ENCODE measurements at places on chromosomes 5 and 9. TPM values are rescaled to one million over a fixed set of nuclear protein-coding genes. Genes with fewer than 3 reads are reported as not detected.

RNF183 gene
- not detected for total RNA-seq

LOX gene
- 1.8 TPM for total RNA-seq

TAS2R1 gene
- total RNA-seq, result 0.31 TPM

DNA sequence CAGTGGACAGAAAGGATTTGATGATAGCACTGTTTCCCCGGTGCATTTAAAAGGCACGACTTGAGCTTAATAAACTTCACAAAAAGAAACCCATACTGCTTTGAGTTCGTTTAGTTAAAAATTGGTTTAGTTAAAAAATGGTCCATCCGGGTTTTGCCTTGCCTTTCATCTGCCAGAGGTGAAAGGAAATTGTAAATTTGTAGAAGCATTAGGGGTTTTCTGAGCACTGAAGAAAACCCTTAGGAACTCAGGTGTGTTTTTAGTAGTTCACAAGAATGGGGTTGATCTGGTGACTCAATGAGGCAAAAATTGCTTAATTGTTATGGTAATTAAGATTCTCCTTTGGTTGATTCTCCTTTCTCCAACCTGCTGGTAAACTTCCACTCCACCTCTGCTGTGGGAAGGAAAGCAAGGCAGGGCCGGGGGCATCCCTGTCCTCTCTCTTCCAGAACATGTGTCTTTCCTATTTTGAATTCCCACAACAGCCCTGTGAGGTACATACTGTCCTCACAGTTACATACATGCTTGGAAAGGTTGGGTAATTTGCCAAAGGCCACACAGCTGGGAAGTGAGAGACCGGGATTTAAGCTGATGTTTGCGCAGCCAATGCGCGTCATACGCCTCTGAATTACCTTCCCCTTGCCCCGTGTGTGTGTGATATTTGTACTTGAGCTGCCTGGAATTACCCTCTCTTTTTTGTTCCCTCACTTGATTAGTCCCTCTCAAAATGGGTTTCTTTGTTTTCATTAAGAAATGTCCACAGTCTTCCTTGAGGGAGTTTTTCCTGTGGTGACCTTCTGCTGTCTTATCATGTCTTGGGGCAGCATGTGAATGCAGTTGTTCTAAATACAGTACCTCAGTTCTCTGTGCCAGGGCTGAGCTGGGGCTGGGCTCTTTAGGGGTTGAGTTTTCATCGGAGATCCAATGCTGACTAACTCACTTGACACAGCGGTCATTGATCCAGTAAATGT, 94.4 kb downstream of the ARHGAP26 start:
- DNase-seq, result peak; percentile 52

DNA sequence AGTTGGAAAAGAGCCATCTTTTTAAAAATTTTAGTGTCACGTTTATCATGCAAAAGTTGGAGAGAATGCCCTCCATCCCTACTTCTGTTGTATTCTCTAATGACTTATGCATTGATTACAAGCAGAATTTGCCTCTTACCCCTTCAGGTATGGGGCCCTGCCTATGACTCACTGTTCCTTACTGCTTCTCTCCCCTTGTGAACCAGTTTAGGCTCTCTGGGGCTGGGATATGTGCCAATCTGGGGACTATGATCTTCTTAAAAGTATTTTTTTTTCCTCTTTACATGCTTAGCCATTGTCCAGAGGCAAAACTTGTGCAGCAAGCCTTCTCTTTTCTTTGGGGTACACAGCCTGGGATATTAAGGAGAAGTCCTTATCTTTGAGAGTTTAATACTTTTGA, 37.4 kb downstream of the CAMK4 start:
- DNase-seq, result no peak

DNA sequence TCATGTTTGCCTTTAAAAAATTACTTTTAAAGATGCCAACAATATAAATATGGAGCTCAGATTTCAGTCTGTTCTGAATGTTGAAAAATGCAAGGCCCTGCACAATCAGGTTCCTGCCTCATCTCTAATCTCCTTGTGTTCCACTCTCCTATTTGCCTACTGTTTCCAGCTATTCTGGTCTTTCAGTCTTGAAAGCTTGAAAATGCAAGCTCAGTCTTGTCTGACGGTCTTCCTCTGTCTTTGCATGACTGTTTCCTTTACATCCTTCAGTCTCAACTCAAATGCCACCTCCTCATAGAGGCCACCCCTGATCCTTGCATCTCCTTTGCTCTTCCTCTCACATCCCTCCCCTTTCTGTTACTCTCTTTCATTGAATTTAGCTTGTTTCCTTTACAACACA, 354.9 kb downstream of the KIF4B start:
- no peak for DNase-seq

- DNase-seq, result no peak
Observed at GRCh38 chr5:78526049-78526525, 122.5 kb downstream of the LHFPL2 start.

- peak; percentile 65 for DNase-seq
Observed at GRCh38 chr5:94618029-94618492, 343 bp downstream of the KIAA0825 start.

GRCh38 chr9:81416476-81417298, 272.7 kb downstream of the TLE1 start:
- DNase-seq, result no peak

DNA sequence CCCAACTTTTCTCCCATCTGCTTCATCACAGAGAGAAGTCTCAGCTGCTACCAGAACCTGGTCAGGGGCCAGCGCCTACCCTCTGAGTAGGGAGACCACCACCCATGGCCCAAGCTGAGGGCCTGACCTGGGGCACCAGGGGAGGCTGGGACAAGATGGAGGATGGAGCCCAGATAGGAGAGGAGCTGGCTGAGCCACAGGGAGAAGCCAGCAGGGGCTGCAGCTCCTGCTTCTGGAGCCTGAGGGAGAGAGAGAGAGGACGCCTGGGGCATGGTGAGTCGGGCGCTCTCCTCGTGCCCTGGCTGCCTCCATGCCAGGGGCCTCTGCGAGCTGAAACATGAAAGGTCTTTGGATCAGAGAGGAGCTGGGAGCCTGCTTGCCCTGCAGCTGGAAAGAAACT, 1.4 kb upstream of the FOXI1 start:
- DNase-seq, result no peak

DNA sequence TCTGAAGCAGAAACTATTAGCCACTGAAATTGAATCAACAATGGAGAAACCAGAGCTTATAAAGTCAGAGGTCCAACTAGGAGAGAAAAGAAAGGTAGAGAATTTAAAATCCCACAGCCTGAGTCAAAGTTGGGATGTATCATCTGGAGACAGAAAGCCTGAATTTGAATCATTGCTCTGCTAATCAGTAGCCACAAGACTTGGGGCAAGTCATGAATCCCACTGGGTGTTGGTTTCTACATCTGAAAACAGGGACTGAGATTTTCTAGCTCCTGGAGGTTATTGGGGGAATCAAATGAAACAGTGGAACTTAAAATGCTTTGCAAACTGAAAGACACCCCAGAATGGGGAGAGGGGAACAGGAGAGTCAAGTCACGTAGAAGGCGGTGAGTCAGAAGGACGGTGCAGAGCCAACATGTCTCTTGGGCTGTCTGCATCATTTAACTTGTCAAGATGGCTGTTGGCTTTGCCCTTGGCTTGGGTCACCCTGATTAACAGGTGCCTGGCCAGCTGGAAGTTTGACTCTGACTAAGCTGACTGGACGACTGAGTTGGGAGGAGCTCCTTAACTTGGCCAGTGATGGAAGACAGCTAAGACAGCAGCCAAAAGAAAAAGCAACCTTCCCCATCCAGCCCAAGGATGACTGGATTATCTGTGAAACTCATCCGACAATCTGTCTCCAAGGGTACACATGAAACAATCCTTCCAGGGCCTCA, 60.6 kb upstream of the ADRA1B start:
- DNase-seq, result no peak

DNA sequence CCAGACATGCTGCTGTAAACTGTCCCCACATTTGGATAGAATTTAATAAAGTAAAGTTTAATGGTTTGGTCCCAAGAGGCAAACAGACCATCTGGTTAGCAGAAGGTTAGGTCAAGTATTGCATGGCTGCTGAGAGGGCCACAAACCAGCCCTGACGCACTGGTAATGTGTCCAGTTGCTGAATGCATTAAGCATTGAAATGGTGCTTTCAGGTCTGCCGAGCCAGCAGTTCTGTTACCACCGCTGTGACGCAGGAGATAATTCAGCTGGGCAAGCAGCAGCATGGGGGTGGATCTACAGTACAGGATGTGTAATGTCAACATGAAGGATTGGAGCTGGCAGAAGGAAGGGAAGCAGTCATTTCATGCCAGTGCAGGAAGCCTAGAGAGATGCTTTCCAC, 16.0 kb downstream of the ZNF462 start:
- DNase-seq, result peak; percentile 33

DNA sequence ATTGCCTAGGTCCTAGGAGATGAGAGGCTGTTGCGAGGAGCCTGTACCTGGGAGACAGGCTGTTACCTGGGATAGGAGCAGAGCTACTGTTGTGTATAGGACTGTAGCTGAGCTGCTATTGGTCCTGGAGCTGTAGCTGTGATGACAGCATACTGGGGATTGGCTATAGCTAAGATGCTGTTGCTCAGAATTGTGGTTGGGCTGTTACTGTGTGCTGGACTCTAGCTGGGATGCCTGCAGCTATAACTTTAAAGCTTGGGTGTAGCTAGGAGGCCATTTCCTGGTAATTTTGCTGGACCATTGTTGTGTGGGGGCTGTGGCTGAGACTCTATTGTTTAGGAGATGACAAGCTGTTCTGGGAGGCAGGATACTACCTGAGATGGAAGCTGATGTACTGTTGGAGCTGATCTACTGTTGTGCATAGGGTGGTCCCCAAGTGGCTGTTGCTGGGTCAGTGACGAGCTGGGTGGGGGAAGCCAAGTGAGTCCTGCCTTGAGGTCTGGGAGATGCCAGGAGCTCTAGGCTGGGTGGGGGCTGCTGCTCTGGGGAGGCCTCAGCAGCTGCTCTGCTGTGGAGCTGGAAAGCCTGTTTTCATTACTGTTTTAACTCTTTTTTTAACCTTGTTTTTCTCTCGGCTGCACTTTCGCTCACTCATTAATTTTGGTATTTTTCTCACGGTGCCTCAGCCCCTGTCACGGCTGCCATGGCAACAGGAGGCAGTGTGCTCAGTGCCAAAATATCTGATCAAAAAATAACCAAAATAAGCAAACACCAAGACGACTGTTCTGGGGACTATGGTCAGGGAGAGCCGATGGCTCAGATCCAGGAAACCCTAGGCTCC, 3.0 kb upstream of the PCDH1 start:
- peak; percentile 41 for DNase-seq

DNA sequence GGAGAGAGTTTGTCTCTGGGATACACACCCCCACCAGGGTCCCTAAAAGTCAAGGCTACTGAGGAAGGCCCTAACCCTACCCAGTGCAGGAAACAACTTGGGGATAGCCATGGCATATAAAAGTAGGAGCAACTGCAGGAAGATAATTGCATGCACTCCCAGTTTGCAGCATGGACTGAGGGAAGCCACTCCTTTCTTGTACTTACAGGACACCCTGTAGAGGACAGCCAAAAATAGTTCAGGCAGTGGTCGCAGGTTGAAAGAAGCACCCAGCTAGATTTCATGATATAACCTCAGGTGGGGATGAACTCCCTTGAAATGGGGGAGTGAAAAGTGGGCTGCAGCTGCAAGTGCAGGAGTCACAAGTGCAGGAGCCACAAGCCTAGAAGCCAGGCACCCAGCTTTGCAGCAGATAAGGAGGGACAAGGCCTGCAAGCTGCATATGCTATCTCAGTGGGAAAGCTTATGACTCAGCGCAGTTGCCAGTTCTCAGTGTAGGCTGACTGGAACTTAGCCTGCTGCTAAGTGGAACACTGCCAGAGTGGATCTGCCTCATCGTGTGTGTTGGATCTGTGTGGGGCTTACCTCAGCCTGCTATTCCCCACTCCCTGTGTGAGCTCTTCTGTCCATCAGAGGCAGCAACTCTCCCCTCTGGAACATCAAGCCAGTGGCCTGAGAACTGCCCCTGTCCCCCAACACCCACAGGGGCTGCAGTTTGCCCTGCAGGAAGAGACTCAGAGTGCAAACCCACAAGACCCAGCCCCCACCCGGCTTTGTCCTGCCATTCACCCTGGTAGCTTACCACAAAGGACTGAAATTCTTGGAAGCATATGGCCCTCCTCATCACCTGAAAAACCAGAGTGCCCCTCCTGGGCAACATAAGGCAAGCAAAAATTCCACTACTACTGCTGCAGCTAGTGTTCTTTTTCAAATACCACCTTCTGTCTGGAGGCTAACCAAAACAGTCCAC, 42.7 kb downstream of the CYLC2 start:
- no peak for DNase-seq

- no peak for DNase-seq
Observed at GRCh38 chr9:87888501-87888900, 5.8 kb downstream of the SPATA31E1 start.

DNA sequence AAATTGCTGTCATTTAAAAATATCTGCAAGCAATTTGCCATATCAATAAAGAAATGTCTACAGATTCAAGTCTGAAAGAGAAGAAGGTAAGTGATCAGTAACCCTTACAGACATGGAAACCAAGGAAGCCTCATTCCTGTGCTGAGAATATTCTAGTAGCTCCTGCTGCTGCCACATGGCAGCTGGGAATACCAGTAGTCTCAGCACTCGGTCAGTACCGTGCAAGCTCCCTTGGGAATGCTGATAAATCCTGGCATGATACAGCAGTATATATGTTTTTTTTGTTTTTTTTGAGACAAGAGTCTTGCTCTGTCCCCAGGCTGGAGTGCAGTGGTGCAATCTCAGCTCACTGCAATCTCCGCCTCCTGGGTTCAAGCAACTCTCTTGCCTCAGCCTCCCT, 27.9 kb downstream of the NANS start:
- no peak for DNase-seq

- DNase-seq, result no peak
Observed at GRCh38 chr5:89213573-89213972, 330.6 kb upstream of the MEF2C start.

- DNase-seq, result peak; percentile 11
Observed at GRCh38 chr5:81164936-81165335, 68.2 kb upstream of the CKMT2 start.

- DNase-seq, result no peak
Observed at GRCh38 chr5:142095035-142095434, 13.5 kb upstream of the NDFIP1 start.

DNA sequence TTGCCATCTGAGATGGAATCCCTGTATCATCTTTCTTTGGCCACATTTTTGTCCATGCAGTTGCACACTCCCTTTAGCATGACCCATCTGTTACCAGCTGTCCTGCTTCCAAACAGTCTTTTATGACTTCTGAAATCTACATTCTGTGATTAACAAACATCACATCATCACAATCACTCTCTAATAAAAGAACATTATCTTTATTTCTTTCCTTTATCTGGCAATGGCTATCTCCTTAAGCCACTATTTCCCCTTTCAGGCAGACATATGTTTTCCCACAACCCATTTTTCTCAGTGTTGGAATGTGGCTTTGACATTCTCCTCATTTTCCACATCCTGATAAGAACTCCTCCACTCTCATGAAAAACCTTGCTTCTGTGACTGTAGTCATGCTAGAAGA, 141.0 kb downstream of the ST8SIA4 start:
- no peak for DNase-seq

DNA sequence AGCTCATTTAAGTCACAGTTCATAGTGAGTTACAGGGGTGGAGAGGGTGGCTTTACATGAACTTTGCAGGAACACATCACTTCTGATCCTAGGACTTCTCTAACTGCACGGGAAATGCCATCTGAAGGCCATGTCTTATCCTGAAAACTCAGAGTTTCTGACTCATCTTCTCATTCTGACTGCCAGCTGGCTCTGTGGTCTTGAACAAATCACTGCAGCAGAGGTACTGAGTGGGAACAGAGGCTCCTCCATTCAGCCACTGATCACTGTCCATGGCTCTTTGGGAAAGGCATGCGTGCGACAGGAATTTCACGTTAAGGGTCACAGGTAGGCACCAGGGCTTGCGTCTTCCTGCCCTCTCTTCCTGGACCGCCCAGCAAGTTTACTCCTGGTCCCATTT, 114.6 kb upstream of the LRRTM2 start:
- no peak for DNase-seq

- DNase-seq, result no peak
Observed at GRCh38 chr5:154076240-154076922, 37.6 kb downstream of the MFAP3 start.

All from GM23338 (cell line).